ENCODE measurements at places on chromosomes 1 and 21.

- no peak for DNase-seq
Measured at GRCh38 chr1:239951511-239952140, 140.1 kb upstream of the FMN2 start.

DNA sequence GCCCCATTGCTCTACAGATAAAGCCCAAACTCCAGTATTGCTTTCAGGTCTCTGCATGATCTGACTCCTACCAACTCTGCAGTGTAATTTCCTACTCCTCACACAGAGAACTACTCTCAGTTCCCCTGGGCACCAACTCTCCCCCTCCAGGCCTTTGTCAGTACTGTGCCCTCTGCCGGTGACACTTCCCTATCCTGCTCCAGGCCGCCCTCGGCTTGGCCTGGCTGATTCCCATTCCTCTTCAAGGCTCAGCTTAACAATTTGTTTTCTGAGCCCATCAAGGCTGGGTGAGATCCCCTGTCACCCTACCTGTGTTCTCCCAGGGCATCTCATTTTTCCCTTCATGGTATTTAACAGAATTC lies 2.6 kb downstream of the SLAMF8 start:
- no peak for DNase-seq

- no peak for DNase-seq
Measured at GRCh38 chr1:46175243-46175642, 356 bp downstream of the TSPAN1 start.

DNA sequence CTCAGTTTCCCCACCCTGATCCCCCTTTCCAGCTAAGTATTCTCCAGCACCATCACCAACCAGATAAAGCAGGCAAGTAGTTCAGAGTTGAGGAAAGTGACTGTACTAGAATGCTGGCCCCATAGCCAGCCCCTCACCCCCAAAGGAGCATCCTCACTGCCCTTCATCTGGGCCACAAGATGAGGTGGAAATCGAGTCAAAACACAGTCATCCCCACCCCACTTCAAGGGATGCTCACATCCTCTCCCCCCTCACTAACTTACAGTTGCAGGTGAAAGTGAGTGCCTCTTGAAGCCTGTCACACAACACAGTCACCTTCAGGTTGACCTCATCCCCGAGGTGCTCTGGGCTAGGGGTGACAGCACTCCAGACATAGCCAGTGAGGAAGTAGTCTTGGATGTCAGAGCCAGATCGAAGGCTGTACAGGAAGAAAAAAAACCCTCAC lies 30.4 kb downstream of the PIK3C2B start:
- DNase-seq = no peak

GRCh38 chr1:196654271-196654670 lies 2.4 kb downstream of the CFH start:
- no peak for DNase-seq

- DNase-seq = no peak
Measured at GRCh38 chr1:222167111-222167510, 380.8 kb downstream of the HHIPL2 start.
